ENCODE measurements at places on chromosomes 4 and X.

GRCh38 chr4:89257376-89257775, 50.2 kb downstream of the GPRIN3 start:
- no peak for DNase-seq

- peak; percentile 75 for DNase-seq
These were observed 482 bp upstream of the CDS1 start for GRCh38 chr4:84582302-84582987.

- DNase-seq: no peak
These were observed 29.3 kb downstream of the CRMP1 start for GRCh38 chr4:5863461-5864113.

- no peak for DNase-seq
These were observed 34.0 kb upstream of the BMP15 start for GRCh38 chrX:50876551-50876950.

DNA sequence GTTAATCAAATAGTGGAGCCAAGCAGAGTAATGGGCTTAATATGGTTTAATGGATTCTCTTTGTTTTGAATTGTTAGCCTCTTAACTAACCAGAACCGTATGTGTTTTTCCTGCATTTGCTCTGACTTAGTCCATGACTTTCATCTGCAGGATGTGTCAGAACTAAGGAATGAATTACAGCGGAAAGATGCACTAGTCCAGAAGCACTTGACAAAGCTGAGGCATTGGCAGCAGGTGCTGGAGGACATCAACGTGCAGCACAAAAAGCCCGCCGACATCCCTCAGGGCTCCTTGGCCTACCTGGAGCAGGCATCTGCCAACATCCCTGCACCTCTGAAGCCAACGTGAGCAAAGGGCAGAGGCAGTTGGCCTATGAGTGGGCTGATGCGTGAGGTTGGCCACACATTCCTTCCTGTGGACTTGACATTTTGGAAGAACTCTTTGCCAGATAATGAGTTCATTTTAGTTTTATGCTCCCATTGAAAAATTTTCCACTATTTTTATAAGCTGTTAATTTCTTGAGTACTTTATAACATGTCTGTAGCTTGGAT, 9.1 kb downstream of the MED28 start:
- DNase-seq: no peak

DNA sequence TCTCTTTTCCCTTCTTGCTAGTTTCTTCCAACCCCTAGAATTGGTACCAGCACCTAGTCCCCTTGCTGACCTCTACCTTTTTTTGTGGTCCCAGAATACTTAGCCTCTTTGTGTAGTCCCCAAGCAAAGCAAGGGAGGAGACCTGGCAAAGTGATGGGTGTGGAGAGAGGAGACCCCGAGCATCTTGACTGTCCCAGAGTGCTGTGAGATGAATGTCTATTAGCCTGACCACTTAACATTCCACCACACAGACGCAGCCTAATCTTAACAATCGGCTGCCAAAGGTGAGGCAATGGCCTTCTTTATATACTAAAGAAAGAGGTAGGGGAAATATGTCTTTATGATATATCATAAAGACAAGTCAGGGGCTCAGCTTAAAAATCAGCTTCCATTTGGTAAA, 55.9 kb downstream of the TRIM2 start:
- no peak for DNase-seq

GRCh38 chr4:112098841-112099530, 46.3 kb upstream of the FAM241A start:
- DNase-seq: no peak

GRCh38 chr4:140049024-140049848, 104.7 kb downstream of the MAML3 start:
- peak; percentile 39 for DNase-seq

GRCh38 chrX:16319929-16320328, 152.6 kb downstream of the MAGEB17 start:
- DNase-seq: no peak

DNA sequence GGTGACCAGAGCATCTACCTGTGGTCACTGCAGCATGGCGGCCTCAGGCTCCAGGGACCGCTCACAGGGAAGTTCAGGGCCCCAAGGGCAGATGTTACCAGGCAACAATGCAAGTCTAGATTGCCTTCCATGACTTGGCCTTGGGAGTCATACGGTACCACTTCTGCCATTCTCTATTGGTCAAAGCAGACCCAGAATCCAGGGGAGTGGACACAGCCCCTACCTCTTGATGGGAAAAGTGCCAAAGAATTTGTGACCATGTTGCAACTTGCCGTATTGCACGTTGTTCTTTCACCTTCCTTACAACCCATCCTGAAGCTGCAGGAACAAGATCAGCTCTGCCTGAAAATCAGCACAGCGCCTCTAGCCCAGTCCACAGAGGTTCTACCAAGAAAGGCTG, 111.1 kb downstream of the IRF2 start:
- no peak for DNase-seq

- no peak for DNase-seq
These were observed 154.1 kb downstream of the RASL11B start for GRCh38 chr4:53016099-53016820.

DNA sequence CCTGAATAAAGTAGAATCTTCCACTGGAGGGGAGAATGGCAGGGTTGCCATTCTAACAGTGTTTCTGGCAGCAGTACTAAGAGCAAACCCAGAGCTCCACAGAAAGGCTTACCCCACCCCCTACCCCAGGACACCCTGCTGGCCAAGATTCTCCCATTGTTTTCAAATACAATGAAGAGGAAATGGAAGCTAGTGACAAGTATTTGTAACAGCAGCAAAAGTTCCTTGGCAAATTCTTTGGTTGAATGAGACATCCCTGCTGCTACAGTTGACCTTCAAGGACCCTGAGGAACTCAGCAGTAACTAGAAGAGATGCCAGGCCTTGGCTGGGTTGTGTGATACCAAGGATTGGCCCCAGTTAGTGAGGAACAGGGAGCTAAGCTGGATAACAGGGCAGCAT, 124.2 kb upstream of the DGKK start:
- no peak for DNase-seq

DNA sequence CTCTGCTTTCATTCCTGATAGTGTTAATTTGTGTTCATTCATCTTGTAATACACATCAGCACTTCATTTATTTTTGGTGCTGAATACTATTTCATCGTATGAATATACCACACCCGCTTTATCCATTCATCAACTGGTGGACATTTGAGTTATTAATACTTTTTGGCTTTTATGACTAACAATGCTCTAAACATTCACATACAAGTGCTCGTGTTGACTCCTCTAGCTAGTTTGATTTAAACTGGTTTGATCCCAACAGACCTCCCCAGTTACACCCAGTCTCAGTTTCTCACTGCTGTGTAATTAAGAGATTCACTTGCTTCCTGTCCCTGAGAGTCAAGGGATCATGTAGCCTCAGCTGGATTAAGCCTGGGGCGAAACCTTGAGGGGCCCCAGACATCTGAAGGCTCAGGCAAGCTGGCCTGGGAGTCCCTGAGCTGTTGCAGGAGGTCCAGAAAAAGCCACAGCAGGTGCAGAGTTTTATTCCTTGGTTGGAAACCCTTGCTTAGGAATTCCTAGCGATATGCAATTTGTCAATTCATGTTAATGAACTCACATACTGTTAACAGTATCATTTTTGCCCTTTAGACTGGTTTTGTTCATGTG, 52.8 kb upstream of the CLDN24 start:
- DNase-seq: no peak

DNA sequence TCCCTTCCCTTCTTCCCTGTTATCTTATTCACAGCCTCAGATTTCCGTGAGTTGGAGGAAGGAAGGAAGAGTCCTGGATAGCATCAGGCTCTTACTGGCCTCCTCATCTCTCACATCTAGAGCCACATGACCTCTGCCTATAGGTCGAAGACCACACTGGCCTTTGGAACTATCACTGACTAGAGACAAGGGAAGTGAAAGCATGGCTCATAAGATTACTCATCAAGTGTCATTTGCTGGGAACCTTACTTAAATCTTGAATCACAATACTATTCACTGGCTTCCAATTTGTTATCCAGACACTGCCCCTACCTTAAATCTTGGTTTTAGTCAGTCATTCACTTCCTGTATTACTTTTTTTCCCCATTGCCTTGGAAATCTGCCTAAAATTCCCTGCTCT, 61.6 kb upstream of the MTMR8 start:
- DNase-seq: no peak

DNA sequence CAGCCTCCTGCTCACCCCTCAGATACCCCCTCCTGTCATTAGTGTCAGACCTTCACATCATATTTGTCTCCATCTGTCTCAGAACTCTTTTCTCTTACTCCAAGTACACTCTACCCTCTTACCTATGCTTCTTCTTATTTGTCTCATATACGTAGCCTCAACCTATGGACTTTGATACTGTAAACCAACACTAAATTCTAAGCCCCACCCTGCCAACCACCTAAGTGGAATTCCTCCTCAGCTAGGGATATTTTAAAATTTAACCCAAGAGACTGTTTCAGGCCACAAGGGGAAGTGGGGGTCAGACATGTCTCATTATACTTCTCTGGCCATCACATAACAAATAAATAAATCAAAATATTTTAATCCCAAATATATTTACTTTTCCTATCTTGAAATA, 778.1 kb upstream of the GRID2 start:
- DNase-seq: no peak

- DNase-seq: no peak
These were observed 25.2 kb upstream of the GK start for GRCh38 chrX:30627818-30628652.

DNA sequence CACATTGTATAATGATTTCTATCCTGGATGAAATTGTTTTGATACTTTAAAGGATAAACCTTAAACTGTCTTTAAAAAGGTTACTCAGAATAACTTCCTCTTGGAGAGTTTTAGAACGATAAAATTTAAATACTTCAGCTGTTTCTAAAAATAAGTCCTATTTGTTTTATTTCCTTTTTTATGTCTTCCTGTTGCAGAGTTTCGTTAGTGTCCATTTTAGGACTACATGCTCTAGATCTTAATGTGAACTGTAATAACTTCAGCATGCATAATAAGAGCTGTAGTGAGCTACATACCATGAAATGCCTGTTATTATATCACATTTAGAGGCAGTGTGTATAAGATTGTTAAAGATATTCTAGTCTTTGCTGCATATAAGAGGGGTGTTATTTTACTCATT, 14.6 kb downstream of the ATP10D start:
- no peak for DNase-seq

DNA sequence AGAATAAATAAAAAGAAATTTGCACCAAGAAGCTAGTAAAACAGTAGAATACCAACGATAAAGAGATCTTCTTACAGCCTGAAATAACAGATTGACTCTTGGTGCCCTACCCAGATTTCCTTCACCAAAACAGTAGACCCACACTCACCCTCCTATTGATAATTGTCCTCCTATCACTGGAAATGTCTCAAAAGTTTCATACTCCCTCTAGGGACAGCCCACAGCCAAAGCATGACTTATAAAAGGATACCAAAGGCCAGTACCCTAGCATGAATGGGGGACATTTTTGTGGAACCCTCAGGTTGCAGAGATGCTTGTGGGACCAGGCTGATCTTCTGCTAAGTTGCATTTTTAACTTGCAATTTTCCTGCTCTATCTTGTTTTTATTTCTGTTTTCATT, 104.1 kb downstream of the INPP4B start:
- DNase-seq: no peak

DNA sequence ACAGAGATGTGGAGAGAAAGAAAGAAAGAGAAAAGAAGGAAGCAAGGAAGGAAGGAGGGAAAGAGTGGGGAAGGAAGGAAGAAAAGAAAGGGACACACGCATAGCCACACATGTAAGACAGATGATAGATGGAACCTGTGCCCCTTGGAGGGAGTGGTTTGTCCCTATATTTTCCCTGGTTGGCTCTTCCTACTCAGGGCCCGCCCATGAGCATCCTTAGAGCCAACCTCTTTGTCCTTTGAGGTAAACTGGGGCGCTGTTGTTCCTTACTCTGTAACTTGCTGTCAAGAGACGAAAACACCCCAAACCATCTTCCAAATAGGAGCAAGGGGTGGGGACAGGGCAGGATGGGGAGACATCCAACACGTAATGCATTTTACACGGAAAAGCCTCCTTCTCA, 220.9 kb downstream of the MAML3 start:
- DNase-seq: no peak

- DNase-seq: no peak
These were observed 38.2 kb upstream of the CLCN4 start for GRCh38 chrX:10118530-10118929.

DNA sequence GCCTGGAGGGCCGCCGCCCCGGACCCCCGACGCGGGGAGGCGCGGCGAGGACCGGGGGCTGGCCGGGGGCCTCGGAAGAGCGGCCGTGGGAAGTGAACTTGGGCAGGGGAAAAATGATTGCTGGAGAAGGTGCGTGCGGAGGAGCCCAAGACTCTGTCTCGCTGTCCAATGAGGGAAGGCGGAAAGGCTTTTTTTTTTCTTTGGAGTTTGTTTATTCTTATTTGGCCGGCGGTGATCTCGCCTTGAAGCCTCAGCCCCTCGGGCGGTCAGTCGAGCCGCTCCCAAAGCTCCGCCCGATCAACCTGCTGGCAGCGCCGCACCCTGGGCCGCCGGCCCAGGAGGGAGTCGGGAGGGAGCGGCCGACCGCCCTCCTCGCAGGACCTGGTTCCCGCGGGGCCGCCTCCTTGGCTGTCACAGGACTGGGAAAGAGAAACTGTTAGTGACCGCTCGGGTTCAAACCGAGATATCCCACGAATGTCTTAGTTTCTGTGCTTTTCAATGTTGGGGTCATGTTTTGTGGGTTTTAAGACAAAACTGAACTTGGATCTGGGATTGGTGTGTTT, 2.5 kb downstream of the CPEB2 start:
- DNase-seq: no peak

Measured in cerebellar nuclear complex (tissue), 1 donor.